ENCODE measurements at places on chromosomes 1 and 21.

- no peak for DNase-seq
Observed at GRCh38 chr1:155880950-155881349, 21.6 kb downstream of the SYT11 start.

DNA sequence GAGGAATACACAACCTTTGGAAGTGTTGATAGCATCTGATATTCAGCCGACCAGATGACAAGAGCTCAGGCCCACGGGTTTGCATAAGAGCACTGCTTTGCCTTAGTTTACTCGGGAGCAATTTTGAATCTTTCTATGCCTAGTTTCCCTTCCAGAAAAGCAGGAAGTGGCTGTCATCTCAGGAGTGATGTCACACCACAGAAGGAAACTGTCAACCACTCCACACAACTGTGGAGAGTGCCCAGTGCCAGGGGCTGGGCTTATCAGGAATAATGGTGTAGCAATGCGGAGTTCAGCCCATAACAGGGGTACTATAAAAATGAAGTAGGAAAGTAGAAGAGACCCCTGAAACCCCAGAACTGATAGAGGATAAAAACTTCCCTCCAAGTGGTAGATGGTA, 28.4 kb downstream of the NTPCR start:
- DNase-seq, result no peak

DNA sequence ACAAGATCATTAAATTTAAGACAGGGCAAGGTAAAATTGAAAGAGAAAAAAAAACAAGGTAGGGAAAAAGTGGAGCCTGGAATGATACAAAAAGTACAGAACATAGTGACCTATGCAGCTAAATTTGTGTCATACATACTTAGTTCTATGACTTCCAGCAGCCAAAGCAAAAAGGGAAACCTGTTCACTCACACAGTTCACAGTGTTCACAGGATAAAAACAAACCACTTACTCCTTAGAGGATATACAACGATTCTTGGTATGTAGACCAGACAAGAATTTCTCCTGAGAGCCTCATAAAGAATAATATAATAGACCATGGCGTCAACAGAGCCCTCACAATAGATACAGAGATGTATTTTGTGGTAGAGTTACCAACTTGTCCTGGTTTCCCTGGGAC, 27.5 kb downstream of the COA7 start:
- no peak for DNase-seq

GRCh38 chr1:245177071-245177900, 22.5 kb downstream of the KIF26B start:
- DNase-seq, result no peak

DNA sequence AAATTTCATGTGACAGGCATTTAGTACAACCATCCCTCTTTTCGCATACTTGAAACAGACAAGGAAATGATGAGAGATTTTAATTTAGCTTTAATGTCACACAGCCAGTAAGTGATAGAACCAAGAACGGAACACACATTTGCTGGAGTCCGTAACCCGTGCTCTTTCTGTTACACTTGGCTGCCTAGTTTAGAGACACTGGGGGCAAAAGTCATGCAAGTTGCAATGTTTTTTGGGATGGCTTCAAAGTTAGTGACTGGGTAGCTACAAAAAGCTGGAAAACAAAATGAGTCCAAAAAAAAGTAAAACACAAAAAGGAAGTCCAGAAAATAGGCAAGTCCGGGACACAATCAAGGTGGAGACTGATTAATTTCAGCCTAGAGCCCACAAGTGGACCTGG, 5.9 kb downstream of the NID1 start:
- DNase-seq, result no peak

DNA sequence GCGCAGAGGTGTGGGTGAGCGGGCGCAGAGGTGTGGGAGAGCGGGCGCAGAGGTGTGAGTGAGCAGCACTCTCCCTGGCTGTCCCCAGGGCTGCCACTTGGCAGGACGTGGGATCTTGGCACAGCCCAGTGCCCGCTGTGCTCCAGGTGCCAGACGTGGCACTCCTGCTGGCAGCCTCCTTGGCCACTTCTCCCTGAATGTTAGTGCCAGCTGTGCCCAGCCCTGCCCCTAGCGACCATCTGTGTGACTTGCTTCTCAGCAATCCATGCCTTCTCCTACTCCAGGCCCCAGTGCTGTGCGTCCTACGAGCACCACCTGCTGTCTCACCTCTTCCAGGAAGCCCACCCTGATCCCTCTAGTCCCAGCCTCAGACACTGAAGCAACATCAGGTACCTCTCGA, 30.5 kb downstream of the KRTAP10-1 start:
- no peak for DNase-seq

- DNase-seq, result no peak
Observed at GRCh38 chr1:232650845-232651244, 20.9 kb upstream of the SIPA1L2 start.

DNA sequence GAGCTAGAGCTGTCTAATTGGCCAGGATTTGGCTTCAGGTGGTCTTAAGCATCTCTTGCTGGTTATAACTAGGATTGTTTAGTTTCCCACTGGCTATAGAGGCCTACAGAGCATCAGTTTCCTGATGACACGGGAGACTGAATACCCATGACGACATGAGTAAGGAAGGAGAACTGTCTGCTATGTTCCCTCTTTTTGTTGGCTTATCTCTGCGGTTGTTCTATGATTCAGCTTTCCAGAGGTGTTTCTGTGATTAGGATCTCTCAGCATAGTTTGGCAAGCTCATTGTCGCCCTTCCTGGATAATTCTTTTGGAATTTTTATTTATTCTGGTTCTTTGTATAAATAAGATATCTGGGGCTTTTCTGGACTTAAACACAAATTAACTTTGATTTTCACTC, 163.4 kb downstream of the OLFM3 start:
- no peak for DNase-seq

GRCh38 chr1:51444534-51445192, 74.4 kb downstream of the EPS15 start:
- DNase-seq, result no peak

DNA sequence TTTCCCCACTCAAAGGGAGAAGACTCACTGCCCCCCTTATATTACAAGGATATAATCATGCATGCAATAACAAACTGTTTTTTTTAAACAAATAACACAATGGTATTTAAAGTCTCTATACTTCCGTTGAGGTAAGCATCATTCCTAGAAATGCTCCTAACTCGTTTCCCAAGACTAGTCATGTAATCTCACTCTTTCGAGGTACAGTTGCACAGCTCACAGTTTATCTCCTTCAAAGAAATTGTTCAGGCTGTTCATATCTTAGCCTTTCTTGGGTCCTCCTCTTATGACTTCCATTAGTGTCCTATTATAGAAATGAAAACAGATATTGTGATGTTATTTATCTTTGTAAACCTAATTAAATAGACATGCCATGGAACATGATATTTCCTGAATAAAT, 705.0 kb downstream of the KCNT2 start:
- DNase-seq, result no peak

DNA sequence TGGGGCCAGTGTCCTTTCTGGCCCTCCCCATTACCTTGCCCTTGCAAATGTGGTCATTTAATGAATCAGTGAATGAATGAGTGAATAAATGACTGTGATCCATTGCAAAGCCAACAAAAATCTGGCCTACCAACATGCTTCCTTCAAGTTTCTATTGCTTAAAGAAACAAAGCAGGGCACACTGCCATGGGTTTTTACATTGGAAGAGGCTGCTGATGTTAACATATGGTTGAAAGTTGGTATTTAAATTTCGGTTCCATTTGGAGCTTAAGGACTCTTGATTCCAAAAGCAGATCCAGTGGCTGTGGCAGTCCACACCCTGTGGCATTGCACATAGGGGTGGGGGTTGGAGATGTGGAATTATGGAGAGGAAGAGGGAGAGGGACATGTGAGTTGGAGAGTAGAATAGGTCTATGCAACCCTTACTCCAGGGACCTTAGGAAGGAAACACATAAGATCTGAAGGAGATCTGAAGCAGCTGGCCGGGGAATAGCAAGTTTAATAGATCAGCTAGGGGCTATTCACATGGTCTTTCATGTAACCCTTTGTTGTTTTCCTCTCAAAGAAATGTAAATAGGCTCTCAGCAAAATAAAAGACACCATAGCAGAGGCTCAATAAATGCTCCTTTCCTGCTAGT, 7.2 kb downstream of the ABCA4 start:
- no peak for DNase-seq

GRCh38 chr1:90622666-90623065, 94.4 kb downstream of the BARHL2 start:
- DNase-seq, result no peak

GRCh38 chr1:213325482-213325881, 274.4 kb downstream of the RPS6KC1 start:
- DNase-seq, result no peak
